Activated CD4-positive, alpha-beta T cell treated with anti-CD3 and anti-CD28 coated beads, Interleukin-2, amount 10 ng/mL, durations not matched to agents 24 days and 14 days (primary cell): ENCODE measurements at places on chromosomes 11 and 22.

- DNase-seq, result no peak
Measured at GRCh38 chr11:16204261-16204660, 152.1 kb downstream of the SOX6 start.

- no peak for DNase-seq
Measured at GRCh38 chr11:43574411-43574810, 106.1 kb upstream of the HSD17B12 start.

DNA sequence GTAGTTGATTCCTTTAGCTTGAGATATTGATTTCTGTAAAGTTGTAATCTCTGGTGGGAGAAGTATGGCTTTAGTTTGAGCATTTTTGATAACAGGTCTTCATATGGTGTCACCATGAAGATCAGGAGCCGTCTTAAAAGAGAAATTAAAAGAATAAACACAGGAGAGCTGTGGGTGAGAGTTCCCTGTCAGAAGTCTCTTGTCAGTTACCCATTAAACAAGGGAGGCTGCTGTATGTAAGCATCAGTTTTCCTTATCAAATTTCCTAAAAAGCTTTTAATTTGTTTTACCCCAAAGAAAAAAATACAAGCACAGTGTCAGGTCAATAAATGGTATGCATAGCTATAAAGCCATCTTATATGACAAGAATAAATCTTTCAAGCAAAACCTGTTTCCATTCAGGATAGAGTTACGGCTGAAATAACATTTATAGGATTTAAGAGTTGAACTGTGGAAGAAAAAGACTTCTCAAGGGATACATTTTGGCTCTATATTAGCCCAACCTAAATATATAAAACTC is 767.5 kb downstream of the JRKL start:
- DNase-seq, result no peak

- no peak for DNase-seq
Measured at GRCh38 chr22:46129390-46130041, 20.8 kb upstream of the PPARA start.

DNA sequence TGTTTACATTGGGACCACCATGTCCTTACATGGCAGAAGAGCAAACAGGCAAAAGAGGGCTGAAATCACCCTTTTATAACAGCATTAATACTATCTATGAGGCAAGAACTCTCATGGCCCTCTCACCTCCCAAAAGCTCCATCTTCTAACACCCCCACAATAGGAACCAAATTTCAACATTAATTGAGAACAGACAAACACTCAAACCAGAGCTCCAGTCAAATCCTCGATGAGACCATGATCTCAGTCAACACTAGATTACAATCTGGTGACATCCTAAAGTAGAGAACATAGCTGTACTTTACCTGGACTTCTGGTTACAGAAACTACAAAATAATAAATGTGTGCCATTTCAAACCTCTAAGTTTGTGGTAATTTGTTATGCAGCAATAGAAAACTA is 25.1 kb downstream of the OR2AG2 start:
- DNase-seq, result no peak

GRCh38 chr11:79852176-79852575 is 411.3 kb upstream of the TENM4 start:
- no peak for DNase-seq

DNA sequence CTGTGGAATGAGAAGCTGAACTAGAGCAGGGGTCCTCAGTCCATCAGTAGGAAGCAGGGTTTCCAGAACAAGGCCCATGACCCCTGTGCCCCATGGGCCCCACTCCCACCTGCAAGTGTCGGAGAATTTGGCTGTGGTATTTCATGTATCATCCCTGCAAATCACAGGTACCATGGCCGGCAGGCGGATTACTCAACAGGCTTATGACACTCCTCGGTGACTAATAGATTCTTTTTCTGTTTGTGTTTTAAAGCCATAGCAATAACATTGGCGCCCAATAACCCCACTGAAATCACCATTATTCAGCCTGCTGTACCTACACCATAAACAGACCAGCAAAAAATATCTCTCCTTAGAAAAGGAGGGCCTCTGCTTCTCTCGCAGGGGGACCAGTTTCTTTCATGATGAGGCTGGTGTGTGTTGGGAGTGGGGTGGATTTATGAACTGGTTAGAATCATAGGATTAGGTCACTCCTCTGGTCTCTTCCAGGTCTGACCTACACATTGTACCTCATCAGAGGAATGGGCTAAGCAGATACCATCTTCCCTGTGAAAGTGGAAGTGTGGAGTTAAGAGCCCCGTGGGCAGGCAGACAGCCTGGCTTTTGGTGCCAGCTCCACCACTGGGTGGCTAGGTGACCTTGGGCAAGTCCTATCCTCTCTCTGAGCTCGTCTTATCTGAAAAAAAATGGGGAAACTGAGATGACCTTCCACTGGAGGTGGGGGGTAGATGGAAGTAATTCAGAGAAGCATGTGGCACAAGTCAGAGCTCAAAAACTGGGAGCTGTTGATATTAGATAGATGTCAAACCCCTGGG is 60.2 kb upstream of the WNT11 start:
- no peak for DNase-seq

GRCh38 chr11:114397349-114397982 is 2.8 kb downstream of the C11orf71 start:
- no peak for DNase-seq

GRCh38 chr11:104089481-104089880 is 53.0 kb downstream of the DDI1 start:
- DNase-seq, result no peak

GRCh38 chr11:43486141-43486540 is 127.4 kb downstream of the TTC17 start:
- peak; percentile 9 for DNase-seq

DNA sequence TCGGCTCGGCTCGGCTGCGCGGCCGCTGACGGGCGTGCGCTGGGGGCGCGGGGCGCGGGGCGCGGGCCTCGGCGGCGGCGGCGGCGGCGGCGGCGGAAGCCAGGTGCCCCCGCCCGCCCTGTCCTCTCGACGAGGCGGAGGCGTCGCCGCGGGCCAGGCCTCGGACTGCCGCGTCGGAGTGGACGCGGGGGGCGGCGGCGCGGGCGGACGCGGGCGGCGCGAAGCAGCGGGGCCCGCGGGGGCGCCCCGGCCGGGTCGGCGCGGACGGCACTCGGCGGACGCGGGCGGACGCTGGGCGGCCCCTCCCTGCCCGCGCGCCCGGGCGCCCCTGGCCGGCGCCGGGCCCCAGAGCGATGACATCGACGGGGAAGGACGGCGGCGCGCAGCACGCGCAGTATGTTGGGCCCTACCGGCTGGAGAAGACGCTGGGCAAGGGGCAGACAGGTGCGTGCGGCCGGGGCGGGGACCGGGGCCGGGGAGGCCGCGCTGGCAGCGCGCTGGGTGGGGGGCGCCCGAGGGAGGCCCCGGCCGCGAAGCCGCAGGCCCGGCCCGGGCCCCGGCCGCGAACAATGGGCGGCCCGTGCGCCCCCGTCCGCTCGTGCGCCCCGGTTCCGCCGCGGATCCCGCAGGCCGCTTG is at the start of gene BRSK2:
TSS of gene BRSK2 (plus strand) at position 3 of the 637 bp plus-strand sequence. CDS start at position 354, 351 bp downstream.
- no peak for DNase-seq

DNA sequence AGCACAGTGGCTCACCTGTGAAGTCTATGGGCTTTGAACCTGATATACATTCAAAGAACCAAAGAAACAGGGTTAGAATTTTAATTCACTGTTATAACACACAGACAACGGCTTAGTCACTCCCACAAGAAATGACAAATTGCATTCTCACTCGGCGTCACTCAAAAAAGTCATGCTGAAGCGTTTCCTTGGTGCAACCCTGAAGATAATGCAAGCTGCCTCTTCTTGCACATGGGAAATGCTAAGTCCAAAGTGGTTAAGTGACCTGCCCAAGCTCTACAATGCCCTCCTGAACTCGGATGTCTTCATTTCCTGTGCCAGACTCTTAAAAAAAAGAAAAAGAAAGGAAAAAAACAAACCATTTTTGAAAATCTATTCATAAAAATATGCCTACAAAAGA is 10.0 kb downstream of the LGR4 start:
- no peak for DNase-seq

DNA sequence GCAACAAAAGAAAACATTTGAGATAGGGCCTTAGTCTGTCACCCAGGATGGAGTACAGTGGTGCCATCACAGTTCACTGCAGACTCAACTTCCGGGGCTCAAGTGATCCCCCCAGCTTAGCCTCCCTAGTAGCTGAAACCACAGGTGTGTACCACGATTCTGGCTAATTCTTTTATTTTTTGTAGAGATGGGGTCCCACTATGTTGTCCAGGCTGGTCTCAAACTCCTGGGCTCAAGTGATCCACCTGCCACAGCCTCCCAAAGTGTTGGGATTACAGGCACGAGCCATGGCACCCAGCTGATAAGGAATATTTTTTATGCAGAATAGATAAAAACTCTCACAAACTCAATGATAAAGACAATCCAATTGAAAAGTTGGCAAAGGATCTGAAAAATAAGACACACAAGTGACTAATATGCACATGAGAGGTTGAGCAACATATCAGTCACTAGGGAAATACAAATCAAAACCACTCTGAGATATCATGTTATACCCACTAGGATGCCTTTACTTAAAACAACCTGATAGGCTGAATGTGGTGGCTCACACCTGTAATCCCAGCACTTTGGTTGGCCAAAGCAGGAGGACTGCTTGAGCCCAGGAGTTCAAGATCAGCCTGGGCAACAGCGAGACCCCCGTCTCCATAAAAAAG is 33.9 kb upstream of the CLTCL1 start:
- no peak for DNase-seq

DNA sequence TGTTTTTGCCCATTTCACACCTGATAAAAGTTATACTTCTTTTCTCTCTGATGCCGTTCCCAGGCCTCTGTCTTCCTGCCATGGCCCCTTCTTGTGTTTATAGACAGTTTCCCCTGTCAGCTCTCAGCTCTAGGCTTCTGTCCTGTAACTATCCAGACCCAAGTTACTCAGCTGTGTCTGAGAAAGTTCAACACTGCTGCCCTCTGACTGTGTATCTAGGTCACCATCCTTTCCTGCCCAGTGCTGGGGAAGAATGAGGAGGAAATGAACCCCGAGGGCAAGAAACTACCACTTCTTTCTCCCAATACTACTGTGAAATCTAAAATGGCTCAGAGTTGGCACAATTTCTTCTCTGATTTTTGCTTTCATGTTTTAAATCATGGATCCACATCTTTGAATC is 29.6 kb downstream of the SNX19 start:
- DNase-seq, result no peak

- DNase-seq, result no peak
Measured at GRCh38 chr11:78295991-78296930, 107.5 kb downstream of the USP35 start.

GRCh38 chr22:48084041-48084728 is 1321.7 kb downstream of the TBC1D22A start:
- DNase-seq, result peak; percentile 73

DNA sequence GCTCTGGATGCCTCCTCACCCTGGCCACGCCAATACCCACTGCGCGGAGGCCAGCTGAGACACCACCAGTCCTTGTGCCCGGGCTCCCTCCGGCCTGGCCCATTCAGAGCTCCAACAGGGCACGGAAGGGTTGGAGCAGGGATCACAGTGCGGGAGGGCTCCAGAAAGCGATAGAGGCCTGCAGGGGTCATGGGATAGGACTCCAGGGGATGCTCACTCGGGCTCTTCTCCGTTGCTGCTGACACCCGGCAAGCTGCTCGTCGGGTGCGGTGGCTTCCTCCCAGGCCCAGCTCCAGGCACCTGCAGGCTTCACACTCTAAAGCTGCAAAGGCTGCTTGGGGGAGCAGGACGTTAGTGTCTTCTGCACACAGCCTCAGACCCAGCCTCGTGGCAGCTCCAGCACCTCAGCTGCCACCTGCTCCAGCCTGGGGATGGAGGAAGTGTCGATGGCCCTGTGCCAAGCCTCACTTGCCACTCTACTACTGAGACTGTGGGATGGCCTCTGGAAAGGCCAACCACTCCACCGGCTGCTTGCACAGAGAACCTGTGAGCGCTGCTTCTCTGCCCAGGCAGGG is 10.6 kb downstream of the WNT7B start:
- no peak for DNase-seq

GRCh38 chr11:15688351-15688792 is 573.6 kb downstream of the INSC start:
- DNase-seq, result no peak

DNA sequence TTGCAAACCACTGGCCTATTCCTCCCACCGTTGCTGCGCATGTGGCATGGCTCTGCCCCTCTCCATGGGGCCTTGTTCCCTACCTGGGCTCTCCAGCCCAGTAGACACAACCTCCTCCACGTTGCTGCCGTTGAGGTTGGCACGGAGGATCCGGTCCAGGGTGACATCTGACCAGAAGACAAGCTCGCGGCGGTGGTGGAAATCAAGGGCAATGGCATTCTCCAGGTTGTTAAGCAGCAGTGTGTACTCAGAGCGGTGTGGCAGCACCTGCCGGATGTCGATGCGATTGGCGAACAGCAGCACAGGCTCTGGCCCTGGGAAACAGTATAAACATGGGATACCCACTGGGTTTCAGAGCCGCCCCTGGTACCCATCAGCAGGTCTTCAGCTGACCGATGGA is 23.8 kb downstream of the LRP4 start:
- DNase-seq, result no peak

DNA sequence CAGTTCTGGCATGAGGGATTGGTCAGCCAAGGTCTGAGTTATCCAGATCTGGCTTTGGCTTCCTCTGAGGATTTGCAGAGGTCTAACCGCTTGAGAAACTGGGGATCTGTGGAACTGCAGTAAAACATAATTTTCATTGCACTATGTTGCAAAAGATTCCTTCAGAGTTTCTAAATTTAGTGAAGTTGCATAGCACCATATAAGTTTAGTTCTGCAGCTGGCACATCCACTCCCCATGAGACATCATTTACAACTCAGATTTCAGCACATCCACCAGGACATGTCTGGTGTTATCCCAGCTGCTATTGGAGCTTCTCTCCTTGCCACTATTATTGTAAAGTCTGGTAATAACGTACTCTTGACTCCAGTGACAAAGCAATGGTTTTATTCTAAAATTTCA is 181.5 kb downstream of the CWF19L2 start:
- DNase-seq, result no peak

GRCh38 chr22:48414651-48415050 is 1413.0 kb downstream of the BRD1 start:
- no peak for DNase-seq

GRCh38 chr22:24008022-24008283 is 2.7 kb upstream of the GSTT4 start:
- no peak for DNase-seq

DNA sequence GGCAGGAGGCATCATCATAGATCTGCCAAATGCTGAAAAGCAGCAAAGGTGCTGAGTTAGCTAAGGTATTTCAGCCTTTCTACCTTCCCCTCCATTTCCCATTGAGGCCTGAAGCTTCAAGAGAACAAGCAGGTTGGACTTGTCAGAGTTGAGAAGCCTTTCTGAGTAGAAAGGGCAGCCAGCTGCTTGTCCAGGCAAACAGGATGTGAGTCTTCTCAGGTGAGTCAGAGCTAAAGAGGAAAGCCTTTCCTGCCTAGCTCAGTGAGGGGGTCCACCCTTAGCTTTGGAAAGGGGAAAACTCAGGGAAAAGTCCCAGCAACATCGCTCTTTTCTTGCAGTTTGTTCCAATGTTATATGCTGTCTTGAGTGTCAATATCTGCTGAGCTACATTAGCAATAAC is 13.2 kb upstream of the MPZL2 start:
- DNase-seq, result peak; percentile 70
